ENCODE measurements at places on chromosomes 7 and 10. TPM values are rescaled to one million over a fixed set of nuclear protein-coding genes. Genes with fewer than 3 reads are reported as not detected.

- H3K27ac ChIP-seq: no peak overlapping the region
- DNase-seq: peak; percentile 73
- H3K27me3 ChIP-seq: no peaks in the 10 kb centered on the region
- H3K36me3 ChIP-seq: no peaks in the 10 kb centered on the region
These were observed 125.8 kb downstream of the EGFR start for GRCh38 chr7:55144333-55145317.

- H3K4me1 ChIP-seq: no peaks in the 10 kb centered on the region
- no peak for DNase-seq
- H3K4me3 ChIP-seq: no peak overlapping the region
- H3K27ac ChIP-seq: no peak overlapping the region
- no peaks in the 10 kb centered on the region for H3K27me3 ChIP-seq
- H3K36me3 ChIP-seq: 0 out of 2 replicates have a peak, but pooled peaks cover 1% of the 10 kb centered on the region
These were observed 263.2 kb downstream of the DGKB start for GRCh38 chr7:14639329-14639728.

DNA sequence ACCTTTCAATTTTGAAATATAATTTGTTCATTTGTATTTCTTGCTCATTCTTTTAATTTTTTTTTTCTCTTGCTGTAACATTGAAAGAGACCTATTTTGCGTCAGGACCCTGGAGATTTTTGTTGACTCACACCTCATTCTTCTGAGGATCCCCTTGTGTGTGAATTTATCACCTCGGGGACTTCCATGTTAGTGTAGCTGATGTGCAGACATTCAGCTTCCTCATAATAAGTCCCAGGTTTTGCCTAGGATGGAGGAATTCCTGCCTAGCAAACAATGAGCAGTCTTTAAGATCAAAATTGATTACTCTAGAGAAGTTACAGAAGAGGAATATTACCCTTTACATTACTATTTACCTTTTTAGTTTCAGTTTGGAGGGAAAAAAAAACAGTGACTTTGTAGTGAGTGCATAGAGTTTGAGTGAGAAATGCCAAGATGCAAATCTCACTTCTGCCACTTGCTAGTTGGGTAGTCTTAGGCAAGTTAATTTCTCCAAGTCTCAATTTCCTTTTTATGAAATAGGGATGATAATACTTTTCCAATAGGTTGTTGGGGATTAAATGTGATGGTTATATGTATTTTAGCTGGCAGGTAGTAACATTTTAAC lies 14.3 kb downstream of the TES start:
- H3K4me1 ChIP-seq: no peaks in the 10 kb centered on the region
- no peaks in the 10 kb centered on the region for H3K27me3 ChIP-seq
- no peak overlapping the region for H3K4me3 ChIP-seq
- no peak overlapping the region for H3K27ac ChIP-seq
- no peaks in the 10 kb centered on the region for H3K36me3 ChIP-seq

DNA sequence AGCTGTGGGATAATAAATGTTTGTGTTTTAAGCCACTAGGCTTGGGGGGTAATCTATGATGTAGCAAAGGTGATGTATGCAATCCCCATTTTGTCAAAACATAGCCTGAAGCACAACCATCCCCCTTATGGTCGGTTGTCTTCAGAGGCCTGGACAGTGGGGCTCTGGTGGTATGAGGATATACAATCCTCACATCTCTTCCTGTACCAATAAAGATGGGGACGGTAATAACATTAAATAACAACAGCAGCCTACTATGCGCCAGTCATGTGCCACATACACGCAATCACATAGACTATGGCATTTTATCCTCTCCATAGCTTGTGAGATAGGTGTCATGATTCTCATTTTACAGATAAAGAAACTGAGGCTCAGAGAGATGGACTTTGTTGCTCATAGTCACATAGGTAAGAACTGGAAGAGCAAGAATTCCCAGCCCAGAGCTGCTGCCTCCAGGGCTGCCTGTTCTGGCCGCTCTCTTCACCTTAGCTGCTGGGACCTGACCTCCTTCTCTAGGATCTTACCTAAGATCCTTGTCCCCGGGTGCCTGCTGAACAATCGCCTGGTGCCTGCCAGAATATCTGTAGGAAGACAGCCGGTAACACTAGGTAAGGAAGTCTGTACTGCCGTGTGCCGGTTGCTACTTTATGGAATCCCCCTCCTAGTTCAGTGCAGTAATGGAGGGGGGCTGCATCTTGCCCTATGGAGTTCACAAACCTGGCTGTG lies 108.6 kb downstream of the ARHGAP22 start:
- no peaks in the 10 kb centered on the region for H3K4me1 ChIP-seq
- H3K36me3 ChIP-seq: no peaks in the 10 kb centered on the region
- DNase-seq: no peak
- no peak overlapping the region for H3K27ac ChIP-seq

DNA sequence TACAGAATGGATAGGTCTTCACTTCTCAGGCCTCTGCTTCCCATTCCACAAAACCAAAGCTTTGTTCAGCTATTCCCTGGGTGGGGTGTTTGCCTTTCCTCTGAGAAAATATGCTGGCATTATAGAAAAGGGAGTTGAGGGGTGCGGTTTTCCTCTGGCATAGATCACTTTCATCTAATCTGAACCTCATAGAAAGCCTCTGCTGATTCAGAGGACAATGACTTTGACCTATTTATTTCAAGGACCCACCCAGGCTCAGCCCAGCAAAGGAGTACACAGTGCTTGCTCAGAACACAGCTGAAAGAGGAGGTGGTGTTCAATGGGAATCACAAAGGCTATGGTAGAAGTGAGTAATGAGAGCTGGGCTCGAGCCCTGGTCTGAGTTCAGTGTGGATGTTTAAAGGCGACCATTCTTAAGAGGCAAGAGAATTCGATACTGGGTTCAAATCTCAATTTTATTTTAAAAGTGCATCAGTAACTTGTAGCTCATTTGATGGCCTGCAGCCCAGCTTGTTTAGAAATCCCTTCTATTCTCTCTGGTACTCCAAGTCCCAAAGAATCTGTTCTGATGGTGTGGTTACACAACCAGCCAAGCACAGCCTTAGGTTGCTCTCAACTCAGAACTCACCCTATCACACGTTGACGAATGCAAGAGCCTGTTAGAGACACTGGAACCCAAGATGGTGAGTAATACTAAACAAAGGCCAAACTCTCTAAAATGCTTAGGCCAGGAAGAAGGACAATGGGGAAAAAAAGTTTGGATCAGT lies 1012.8 kb downstream of the LRMDA start:
- H3K4me1 ChIP-seq: no peaks in the 10 kb centered on the region
- H3K27ac ChIP-seq: no peak overlapping the region
- H3K4me3 ChIP-seq: no peak overlapping the region
- DNase-seq: no peak
- H3K36me3 ChIP-seq: no peaks in the 10 kb centered on the region

- no peak overlapping the region for H3K4me3 ChIP-seq
- no peaks in the 10 kb centered on the region for H3K27me3 ChIP-seq
- no peaks in the 10 kb centered on the region for H3K36me3 ChIP-seq
- DNase-seq: no peak
- H3K27ac ChIP-seq: no peak overlapping the region
These were observed 31.9 kb downstream of the MICU1 start for GRCh38 chr10:72593963-72594362.

GRCh38 chr7:21939136-21939857 lies 6.4 kb downstream of the CDCA7L start:
- H3K27ac ChIP-seq: peak overlapping the region; percentile 8
- H3K36me3 ChIP-seq: no peaks in the 10 kb centered on the region
- peak overlapping the region; percentile 13 for H3K4me3 ChIP-seq
- DNase-seq: no peak
- H3K27me3 ChIP-seq: no peaks in the 10 kb centered on the region
- H3K4me1 ChIP-seq: peaks cover 54% of the 10 kb centered on the region

GRCh38 chr7:45717537-45718235 lies 143.5 kb downstream of the ADCY1 start:
- H3K36me3 ChIP-seq: no peaks in the 10 kb centered on the region
- H3K4me1 ChIP-seq: no peaks in the 10 kb centered on the region
- DNase-seq: no peak
- H3K4me3 ChIP-seq: no peak overlapping the region
- no peaks in the 10 kb centered on the region for H3K27me3 ChIP-seq
- no peak overlapping the region for H3K27ac ChIP-seq

DNA sequence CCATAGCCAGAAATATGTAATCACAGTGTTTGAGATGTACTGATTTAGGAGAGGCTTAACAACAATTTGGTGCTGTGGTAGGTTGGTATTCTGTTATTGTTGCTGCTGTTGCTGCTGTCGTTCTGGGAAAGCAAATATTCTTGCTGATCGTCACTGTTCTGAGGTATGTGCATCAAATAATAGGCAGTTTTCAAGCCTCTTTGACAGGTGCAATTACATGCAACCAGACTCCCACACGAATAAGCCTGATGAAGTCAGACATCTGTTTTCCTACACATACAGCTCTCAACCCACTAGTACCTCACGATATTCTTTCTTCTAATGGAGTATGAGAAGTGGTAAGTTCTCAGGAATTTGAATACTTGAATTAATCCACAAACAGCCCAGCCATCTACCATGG lies 46.7 kb upstream of the NRG3 start:
- H3K4me3 ChIP-seq: no peak overlapping the region
- H3K36me3 ChIP-seq: no peaks in the 10 kb centered on the region
- no peak for DNase-seq
- no peak overlapping the region for H3K27ac ChIP-seq
- no peaks in the 10 kb centered on the region for H3K27me3 ChIP-seq
- no peaks in the 10 kb centered on the region for H3K4me1 ChIP-seq

DNA sequence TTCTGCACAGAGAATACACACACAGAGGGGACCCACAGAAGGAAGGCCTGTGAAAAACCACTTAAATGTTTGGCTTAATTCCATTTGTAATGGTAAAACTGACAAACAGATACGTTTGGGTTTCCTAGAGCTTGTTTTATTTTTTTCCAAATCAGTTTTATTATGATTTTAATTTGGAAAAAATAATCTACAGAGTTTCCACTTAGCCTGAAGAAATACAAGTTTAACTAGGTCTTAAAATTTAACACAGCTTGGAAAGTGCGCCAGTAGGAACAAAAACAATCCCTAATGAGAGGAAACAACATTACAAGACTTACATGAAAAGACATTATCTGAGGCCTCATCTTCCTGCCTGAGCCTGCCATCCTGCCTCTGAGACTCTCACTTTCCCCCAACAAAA lies 58.5 kb upstream of the CARD11 start:
- H3K4me1 ChIP-seq: no peaks in the 10 kb centered on the region
- H3K27me3 ChIP-seq: no peaks in the 10 kb centered on the region
- H3K36me3 ChIP-seq: no peaks in the 10 kb centered on the region
- H3K27ac ChIP-seq: no peak overlapping the region
- H3K4me3 ChIP-seq: no peak overlapping the region
- no peak for DNase-seq

- no peak overlapping the region for H3K4me3 ChIP-seq
- no peak overlapping the region for H3K27ac ChIP-seq
- H3K36me3 ChIP-seq: no peaks in the 10 kb centered on the region
- H3K4me1 ChIP-seq: no peaks in the 10 kb centered on the region
- no peaks in the 10 kb centered on the region for H3K27me3 ChIP-seq
These were observed 18.6 kb downstream of the MAGI2 start for GRCh38 chr7:79434867-79435266.

DNA sequence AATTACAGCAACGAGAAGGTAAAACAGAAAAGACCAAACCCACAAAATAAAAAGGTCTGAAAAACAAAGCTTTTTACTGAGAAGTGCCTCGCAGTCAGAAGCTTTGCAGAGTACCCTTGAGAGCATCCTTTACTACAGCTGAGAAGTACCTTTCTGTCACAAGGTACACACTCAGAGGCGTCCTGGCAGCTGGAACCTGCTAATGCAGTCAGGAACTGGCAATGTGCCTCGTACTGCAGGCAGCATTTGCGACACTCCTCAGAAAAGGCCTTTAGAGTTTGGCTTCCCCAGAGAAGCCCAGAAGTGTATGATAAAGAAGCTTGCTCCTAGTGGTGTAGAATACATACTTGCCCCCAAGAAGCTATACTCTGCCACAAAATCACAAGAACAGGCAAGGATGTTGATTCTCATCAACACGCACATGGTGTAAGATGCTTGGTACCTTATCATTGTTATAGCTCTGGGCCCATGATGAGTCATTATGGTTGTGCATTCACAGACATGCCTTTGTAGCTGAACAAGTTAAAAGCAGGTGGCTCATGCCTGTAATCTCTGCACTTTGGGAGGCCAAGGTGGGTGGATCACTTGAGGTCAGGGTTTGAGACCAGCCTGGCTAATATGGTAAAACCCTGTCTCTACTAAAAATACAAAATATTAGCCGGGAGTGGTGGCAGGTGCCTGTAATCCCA lies 2.0 kb upstream of the GTPBP4 start:
- no peak for DNase-seq
- H3K4me3 ChIP-seq: no peak overlapping the region
- H3K27ac ChIP-seq: no peak overlapping the region
- 0 out of 2 replicates have a peak, but pooled peaks cover 5% of the 10 kb centered on the region for H3K36me3 ChIP-seq
- H3K27me3 ChIP-seq: no peaks in the 10 kb centered on the region

GRCh38 chr7:1243290-1243963 lies 10.8 kb downstream of the UNCX start:
- no peaks in the 10 kb centered on the region for H3K36me3 ChIP-seq
- peaks cover 64% of the 10 kb centered on the region for H3K4me1 ChIP-seq
- DNase-seq: no peak
- H3K4me3 ChIP-seq: peak overlapping the region; percentile 47

DNA sequence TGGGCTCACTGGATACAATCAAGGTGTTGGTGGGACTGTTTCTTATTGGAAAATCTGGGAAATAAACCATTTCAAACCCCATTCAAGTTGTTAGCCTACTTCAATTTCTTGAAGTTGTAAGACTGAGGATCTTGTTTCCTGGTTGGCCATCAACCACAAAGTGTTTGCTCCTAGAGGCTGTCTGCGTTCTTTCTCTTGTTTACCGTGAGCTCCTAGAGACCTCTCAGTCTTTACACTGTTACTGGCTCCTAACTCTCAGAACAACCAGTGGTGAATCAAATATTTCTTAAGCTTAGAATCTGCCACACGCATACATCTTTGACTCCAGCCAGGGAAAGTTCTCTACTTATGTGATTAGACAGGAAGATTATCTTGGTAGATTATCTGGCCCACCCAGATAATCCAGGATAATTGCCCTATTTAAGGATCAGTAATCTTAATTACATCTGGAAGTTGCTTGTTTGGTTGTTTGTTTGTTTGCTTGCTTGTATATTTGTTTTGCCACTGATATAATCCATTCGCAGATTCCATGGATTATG lies 798.7 kb downstream of the IPMK start:
- H3K27me3 ChIP-seq: no peaks in the 10 kb centered on the region
- no peak overlapping the region for H3K27ac ChIP-seq
- H3K4me1 ChIP-seq: no peaks in the 10 kb centered on the region

GRCh38 chr7:99041526-99041925 lies 102.4 kb downstream of the SMURF1 start:
- no peak for DNase-seq
- H3K27me3 ChIP-seq: no peaks in the 10 kb centered on the region
- H3K4me1 ChIP-seq: no peaks in the 10 kb centered on the region
- H3K4me3 ChIP-seq: no peak overlapping the region

GRCh38 chr10:36608251-36608650 lies 517.1 kb upstream of the ANKRD30A start:
- no peak overlapping the region for H3K27ac ChIP-seq
- no peaks in the 10 kb centered on the region for H3K4me1 ChIP-seq
- no peaks in the 10 kb centered on the region for H3K27me3 ChIP-seq
- no peak for DNase-seq
- H3K4me3 ChIP-seq: no peak overlapping the region

GRCh38 chr7:111499027-111499426 lies 63.3 kb downstream of the IMMP2L start:
- H3K4me1 ChIP-seq: no peaks in the 10 kb centered on the region
- no peak overlapping the region for H3K4me3 ChIP-seq
- no peak for DNase-seq

The PRXL2A gene
- total RNA-seq: 31.8 TPM

The PPP1R9A gene
- 31.8 TPM for total RNA-seq

The IQUB gene
- 1.1 TPM for total RNA-seq

The ALOX5 gene
- 5.7 TPM for total RNA-seq

The KLF14 gene
- not detected for total RNA-seq

The WDFY4 gene
- total RNA-seq: not detected

The C10orf53 gene
- not detected for total RNA-seq

The DLX6 gene
- not detected for total RNA-seq

The CXCL12 gene
- total RNA-seq: 47.3 TPM

The DYNC1I1 gene
- total RNA-seq: 0.82 TPM
